ENCODE measurements at places on chromosomes 13 and 19.

- DNase-seq, result no peak
These were observed 385.4 kb upstream of the PRR20A start for GRCh38 chr13:56755181-56755935.

- no peak for DNase-seq
These were observed 137.5 kb downstream of the FREM2 start for GRCh38 chr13:38824342-38824741.

DNA sequence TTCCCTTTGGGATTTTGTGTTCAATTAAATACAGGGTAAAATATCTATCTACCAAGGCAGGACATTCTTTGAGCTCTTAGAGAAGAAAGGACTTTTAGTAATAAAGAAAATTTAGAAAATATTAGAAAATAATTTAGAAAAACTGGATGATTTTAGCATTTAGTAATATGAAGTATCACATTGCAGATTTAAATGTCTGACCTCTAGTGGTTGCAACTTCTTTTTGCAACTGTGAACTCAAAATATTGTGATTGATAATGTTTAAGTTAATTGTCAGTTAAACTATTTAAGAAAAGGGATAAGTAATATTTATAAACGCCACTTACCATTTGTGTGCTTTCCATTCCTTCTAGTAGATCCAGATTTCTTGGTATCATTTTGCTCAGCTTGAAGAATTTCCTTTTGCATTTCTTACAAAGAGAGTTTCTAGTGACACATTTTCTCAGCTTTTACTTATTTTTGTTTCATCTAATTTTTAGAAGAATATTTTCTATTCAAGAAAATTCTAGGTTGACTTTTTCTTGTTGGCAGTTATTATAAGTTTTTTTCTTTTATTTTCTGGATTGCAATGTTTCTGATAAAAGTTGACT is 10.3 kb upstream of the POSTN start:
- no peak for DNase-seq

DNA sequence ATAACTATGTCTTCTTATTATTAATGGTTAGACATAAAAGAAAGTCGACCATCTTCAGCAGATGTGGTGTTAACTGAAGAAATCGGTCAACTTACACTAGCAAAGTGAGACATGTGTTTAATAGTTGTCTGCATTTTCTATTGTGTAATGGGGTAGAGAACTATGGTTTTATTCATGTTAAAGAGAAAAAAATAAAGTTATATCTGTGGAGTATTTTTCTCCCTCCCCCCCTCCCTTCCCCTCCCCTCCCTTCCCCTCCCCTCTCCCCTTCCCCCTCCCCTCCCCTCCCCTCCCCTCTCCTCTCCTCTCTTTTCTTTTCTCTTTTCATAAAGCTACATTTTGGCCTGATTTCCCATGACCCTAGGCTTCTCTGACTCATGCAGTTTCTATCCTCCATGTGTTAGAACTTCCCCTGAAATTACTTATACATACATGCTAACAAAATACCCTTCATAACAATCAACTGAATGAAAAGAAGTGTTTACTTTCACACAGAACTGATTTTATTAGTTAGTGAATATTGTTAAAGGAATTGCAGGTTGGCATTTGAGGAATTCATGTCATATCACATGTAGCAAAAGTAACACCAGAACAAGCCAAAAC is 1431.0 kb upstream of the ATXN8OS start:
- no peak for DNase-seq

GRCh38 chr19:411723-412355 is 2.9 kb upstream of the C2CD4C start:
- DNase-seq, result no peak

- no peak for DNase-seq
These were observed 51.3 kb downstream of the GPALPP1 start for GRCh38 chr13:45040622-45041021.

DNA sequence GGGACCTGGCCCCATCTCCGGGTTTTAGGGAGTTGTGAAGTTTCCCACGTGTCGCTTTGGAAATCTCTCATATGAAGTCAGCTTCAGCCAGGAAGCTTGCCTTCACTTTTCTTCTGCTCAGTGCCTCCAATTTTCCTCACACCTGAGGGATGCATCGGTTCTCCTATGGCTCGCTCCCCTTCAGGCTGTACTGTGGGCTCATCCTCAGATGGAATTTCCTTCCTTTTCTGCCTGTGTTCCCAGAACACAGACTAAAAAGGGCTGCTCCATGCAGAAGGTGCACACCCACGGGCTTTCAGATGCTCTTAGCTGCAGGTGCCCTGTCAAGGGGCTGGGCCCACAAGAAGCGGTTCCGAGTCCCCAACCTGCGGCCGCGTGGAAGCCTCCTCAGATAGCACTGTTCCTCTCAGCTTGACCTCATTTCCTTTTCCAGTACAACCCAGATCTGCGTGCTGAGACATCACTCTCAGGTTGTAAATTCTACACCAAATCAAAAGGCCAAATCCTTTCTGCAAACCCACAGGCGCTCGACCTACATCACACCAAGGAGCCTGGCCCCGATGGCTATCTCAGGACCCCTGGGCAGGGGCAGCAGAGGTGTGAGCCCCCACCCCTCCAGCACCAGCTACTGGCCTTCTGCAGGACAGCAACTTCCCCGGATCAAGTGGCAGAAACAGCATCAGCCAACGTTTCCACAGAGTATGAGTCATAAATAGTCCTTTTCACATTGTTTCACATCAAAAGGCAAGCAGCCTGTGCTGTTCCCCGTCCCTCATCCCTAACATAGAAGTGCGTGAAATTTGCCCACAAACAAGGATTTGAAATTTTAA is 275.9 kb downstream of the ZNF536 start:
- no peak for DNase-seq

DNA sequence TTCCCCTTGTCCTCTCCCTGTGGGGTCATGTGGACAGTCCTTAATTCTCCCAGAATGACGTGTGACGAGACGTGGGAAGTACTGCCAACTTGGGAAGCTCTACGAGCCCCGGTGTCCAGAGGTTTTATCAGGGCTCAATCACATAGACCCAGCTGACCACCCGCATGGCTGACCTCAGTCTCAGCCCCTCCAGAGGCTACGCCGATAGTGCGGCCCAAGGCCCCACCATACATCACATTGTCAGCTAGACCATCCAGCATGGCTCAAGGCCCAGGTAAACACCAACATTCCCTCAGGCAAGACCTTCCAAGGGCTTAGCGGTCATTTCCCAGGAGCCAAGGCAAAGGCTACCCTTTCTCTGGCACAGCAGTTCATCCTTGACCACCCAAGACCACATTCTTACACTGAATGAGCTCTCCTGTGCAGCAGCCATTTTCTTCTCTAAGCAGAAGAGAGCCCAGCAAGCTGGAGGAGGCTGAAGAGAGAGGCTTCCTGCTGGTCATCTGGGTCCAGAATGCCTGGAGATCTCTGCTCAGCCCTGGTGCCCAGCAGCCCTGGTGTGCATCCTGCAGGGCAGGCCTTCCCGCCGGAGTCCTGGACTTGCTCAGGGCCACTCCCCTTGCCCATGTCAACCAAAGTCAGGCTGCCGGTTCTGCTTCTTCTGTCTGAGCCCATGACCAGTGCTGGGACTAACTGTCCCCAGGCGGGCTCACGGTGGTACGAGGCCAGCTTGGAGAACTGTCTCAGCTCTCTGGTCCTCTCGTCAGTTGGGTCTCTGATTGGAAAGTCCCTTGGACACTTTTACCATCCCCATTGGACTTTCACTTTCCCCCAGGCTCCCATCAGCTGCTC is 7.9 kb upstream of the F10 start:
- DNase-seq, result no peak

GRCh38 chr13:88627071-88627470 is 955.9 kb downstream of the SLITRK5 start:
- no peak for DNase-seq

DNA sequence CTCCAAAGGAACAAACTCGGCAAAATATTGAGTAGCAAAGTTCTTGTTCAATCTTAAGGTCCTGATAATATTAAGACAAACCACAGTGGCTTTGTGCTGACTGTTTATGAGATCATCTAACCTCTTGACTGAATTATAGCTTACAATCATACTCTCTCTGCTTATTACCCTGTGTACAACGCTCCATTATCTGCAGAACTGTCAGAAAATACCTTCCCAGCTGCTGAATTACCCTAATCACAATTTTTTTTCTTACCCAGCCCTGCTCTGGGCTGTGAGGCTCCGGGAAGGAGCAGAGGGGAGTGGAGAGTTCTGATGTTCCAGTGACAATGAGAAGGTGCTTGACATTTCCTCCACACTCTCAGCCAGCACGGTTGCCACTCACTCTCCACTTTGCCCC is 64.8 kb downstream of the DCT start:
- DNase-seq, result peak; percentile 68

- DNase-seq, result peak; percentile 64
These were observed 2.8 kb downstream of the PTGER1 start for GRCh38 chr19:14472202-14472938.

- DNase-seq, result no peak
These were observed 411.8 kb downstream of the KCTD12 start for GRCh38 chr13:76474356-76474755.

DNA sequence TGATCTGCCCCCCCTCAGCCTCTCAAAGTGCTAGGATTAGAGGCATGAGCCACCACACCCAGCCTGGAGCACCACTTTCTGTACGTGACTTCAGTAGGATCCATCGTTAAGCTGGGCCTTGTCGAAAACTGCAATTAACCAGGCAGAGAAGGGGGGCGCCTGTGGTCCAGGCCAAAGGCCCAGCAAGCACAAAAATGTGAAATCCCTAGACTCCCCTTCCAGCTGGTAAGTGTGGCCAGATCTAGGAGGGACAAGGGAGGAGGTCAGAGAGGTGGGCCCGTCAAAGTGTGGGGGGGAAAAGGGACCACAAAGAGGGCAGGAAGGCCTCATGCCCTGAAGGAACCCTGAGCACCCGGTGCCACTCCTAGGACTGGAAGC is 13.8 kb downstream of the DDX39A start:
- DNase-seq, result no peak

- no peak for DNase-seq
These were observed 92.7 kb downstream of the SUCLA2 start for GRCh38 chr13:47908197-47908902.

GRCh38 chr19:41478875-41479756 is 36.2 kb downstream of the ERICH4 start:
- no peak for DNase-seq

DNA sequence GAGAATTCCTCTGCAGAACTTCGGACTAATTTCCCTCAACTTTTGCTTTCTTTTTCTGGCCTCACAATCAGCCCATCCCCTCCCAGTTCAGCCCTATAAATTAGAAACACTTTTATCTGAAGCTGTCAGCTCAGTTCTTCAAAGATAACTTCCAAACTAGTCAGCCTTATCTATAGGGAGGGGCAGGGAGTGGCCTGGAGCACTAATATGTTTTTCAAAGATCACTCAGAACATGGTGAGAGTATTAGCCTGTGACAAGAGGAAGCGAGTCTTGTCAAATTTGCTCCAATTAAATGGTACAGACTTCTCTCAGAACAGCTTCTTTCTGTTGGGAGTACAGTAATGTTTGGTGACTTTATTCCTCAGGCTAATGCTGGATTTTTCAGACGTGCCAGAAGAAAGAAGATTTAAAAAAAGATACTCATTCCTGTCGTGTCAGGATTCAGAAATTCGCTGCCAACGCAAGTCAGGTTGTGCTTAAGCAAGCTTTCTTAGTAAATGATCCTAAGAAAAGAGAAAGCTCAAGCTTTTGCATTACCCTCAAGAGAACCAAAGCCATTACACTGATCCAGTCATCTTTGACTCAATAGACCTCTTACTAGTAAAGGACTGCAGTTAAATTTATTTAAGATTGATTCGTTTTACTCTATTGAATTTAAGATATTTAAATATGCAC is 1033.6 kb downstream of the SLITRK5 start:
- no peak for DNase-seq

- DNase-seq, result no peak
These were observed 1505.9 kb downstream of the PCDH9 start for GRCh38 chr13:65724226-65724625.

- no peak for DNase-seq
These were observed 7.1 kb upstream of the DOCK6 start for GRCh38 chr19:11269408-11269807.

- DNase-seq, result no peak
These were observed 8.9 kb downstream of the CACNG8 start for GRCh38 chr19:53971673-53972072.

DNA sequence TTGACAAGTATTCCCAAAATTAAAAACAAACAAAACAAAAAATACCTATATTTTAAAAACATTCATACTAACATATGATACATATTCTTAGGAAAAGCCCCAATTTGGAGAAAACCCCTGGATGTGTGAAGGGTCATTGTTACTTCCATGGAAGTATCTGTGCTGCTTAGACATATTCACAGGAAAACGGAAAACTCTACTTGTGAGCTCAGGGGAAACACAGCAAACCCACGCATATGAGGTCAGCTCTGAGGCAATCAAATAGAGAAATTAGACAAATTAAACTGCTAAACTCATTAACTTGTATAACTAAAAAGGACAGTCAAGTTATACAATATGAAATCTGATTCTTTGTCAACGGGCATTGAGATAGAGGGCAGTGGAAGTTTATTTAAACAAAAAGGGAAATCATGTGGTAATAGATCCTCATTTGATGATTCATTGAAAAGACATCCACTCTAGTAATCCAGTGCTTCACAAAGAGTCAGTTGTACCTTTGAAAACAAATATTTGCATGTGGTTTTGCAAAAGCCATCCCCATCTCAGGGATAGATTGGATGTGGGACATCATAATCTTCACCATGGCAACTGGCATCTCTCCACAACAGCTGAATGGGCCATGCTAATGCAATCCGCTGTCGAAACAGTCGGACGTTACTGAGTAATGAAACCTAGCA is 423.4 kb downstream of the ITGBL1 start:
- no peak for DNase-seq

DNA sequence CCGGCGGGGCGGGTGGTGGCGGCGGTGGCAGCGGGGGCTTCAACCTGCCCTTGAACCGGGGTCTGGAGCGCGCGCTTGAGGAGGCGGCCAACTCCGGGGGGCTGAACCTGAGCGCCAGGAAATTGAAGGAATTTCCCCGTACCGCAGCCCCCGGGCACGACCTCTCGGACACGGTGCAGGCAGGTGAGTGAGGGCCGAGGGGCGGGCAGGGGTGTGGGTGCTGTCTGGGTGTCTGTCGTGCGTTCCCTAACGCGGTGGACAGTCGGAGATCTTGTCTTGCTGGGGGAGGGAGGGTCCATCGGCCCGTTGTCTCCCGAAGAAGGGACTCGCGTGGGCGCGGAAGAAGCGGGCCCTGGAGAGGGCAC is 533 bp downstream of the LRCH1 start:
- DNase-seq, result no peak

DNA sequence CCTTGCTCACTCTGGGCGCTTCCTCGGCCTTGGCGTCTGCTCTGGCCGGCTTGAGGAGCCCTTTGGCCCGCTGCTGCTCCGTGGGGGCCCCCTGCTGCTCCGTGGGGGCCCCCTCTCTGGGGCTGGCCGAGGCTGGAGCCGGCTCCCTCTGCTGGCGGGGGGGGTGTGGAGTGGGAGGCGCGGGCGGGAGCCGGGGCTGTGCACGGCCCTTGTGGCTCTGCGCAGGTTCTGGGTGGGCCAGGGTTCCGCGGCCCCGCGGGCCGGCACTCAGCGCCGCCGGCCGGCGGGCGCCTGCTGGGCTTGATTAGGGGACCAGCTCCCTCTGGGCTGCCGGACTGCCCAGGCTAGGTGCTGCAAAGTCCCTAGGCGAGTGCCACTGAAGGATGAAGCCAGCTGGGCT is 436.2 kb downstream of the SLITRK6 start:
- no peak for DNase-seq

GRCh38 chr19:53365899-53366493 is 491 bp downstream of the ZNF525 start:
- no peak for DNase-seq

All from NCI-H2171 treated with DMSO at 0.1 percent for 48 hours (cell line).